ENCODE measurements at places on chromosomes 3 and 15.

GRCh38 chr3:187725653-187726370 lies 19.5 kb downstream of the BCL6 start:
- no peak for DNase-seq

DNA sequence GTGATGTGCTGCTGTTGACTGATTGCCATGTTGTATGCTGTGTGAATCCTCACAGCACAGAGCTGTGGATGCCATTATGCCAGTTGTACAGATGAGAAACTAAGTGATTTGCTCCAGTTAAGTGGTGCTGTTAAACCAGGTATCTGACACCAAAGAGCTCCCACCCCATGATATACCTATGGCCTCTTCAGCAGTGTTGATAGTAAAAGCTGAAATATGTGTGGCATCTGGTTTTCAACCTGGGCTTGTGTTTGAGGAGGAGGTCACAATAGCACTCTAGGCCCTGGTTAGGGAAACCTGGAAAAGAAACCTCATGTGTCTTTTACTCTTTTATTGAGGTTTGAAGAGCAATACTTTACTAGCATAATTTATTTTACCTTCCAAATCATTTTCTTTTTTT lies 21.4 kb downstream of the RAD54L2 start:
- DNase-seq: no peak

- DNase-seq: no peak
These were observed 118.5 kb downstream of the MFSD1 start for GRCh38 chr3:158920371-158920770.

GRCh38 chr3:99419116-99419515 lies 219.3 kb upstream of the COL8A1 start:
- no peak for DNase-seq

- DNase-seq: no peak
These were observed 62.4 kb downstream of the ARIH1 start for GRCh38 chr15:72536506-72536905.

GRCh38 chr3:64977308-64978100 lies 289.7 kb upstream of the ADAMTS9 start:
- no peak for DNase-seq

GRCh38 chr3:102113421-102114041 lies 264.2 kb downstream of the NFKBIZ start:
- no peak for DNase-seq

DNA sequence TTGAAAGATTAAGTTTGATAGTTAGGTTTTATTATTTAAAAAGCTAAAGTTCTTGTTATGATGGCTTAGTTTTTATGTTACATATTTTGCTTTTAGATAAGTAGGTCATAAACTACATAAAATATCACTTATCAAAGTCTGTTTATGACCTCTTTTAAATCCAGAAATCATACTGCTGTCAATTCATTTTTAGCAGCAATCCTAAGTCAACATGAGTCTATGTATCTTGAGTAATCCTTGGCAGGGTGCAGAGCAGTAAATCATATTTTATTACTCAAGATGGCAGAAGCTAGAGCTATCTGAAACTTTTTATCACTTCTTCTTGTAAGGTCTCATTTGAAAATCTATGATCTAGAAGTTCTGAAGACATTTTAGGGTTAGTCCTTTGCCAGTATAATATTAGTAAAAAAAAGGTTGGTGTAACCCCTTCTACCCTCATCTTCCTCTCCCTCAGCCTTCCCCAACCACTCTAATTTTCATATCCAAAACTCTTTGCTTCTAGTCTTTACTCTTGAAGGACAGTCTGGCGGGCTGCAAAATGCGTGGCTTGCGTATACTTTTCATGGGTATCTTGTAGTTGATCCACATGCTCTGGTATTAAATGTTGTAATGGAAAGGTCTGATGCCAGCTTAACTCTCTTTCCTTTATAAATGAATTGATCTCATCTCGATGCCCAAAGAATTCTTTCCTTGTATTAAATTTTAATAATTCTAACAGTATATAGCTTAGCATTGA lies 134.0 kb upstream of the THRB start:
- no peak for DNase-seq

DNA sequence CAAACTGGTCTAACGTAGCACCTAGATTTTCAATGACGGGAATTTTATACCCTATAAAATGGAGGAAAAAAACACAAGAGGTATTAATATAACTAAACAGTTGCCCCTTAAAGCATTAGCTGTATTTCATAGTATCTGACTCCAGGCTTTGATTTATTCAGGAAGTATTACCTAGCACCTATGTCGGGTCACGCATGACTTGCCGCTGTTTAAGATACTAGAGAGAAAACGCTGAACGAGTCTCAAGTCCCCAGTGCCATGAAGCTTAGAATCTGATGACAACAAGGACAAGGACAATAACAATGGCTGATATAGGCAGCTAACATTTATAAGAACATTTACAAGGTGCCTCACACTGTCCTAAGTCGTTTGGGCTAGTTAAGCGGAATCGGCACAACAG lies 1.9 kb downstream of the SNRPA1 start:
- no peak for DNase-seq

- no peak for DNase-seq
These were observed 245.6 kb upstream of the LRTM1 start for GRCh38 chr3:55173504-55173903.

GRCh38 chr15:68259883-68260282 lies 17.7 kb upstream of the FEM1B start:
- DNase-seq: peak; percentile 7

GRCh38 chr3:146184241-146185015 lies 23.4 kb upstream of the PLOD2 start:
- DNase-seq: peak; percentile 11

- DNase-seq: no peak
These were observed 11.9 kb upstream of the PDIA5 start for GRCh38 chr3:123054931-123055330.

GRCh38 chr3:108407886-108408285 lies 102.5 kb downstream of the MYH15 start:
- DNase-seq: no peak

GRCh38 chr3:194083637-194084224 lies 52.2 kb upstream of the HES1 start:
- DNase-seq: no peak

DNA sequence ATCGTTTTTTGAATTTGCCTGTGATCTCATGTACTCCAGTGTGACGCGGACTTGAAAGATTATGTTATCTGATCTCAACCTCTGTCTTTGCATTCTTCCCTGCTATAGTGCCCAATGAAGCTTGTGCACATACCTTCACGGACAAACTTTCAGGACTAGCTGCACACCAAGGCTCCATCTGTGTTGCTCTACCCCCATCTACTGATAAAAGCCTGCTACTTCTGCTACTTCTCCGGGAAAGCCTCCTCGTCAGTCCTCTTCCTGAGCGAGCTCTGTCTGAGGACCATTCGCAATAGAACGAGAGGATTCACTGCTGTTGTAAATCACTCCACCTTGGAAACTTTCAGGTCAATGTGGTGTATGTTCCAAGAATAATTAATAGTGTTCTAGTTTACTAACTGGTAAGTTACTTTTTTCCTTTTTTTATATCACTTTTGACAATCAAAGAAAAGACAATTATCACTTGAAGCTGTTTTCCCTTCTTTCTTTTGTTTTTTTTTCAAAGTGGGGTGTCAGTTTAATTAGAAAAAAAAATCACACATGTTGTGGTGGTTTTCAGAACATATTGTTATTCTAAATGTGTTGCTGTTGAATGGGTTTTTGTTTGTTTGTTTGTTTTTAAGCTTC lies 217.6 kb downstream of the ARRDC4 start:
- peak; percentile 16 for DNase-seq

- DNase-seq: no peak
These were observed 39.1 kb downstream of the MRPS11 start for GRCh38 chr15:88506628-88507027.

- no peak for DNase-seq
These were observed 110.0 kb downstream of the EPHB1 start for GRCh38 chr3:134904776-134905646.

GRCh38 chr3:134239538-134239937 lies 11.1 kb downstream of the RYK start:
- no peak for DNase-seq
